ENCODE measurements at places on chromosomes 1 and 21.

- DNase-seq: no peak
These were observed 126.2 kb upstream of the LRRC7 start for GRCh38 chr1:69441496-69441895.

GRCh38 chr1:56709269-56709880 is 64.3 kb downstream of the PRKAA2 start:
- peak; percentile 38 for DNase-seq

- DNase-seq: peak; percentile 70
These were observed 68.2 kb downstream of the ARHGEF16 start for GRCh38 chr1:3522564-3523265.

DNA sequence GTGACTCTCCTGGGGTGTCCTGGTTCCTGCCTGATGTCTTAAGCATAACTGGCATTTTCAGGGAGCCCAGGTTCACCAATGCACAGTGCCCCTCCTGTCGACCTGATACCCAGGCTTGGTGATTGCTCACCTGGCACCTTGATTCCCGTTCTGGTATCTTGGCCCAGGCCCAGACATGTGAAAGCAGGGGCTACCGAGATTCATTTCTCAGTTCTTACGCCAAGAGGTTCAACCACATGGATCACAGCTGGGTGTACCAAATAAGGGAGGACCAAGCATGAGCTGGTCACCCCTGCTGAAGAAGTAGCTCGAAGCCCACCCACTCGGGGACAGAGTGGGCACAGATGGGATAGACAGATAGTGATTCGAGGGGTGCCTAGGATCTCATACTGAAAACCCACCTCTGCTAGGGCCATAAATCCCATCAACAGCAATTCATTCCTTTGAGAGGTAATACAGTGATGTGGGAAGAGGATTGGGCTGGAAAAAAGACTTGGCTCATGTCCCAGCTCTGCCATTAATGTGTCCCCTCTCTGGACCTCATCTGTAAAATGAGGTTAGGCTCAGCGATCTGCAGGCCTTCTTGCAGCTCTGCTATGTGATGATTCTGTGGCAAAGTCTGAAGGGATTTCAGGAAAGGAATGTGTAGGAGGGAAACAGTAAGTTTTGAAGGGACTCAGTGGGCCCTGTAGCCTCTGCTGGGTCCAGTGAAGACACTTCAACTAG is 2.7 kb downstream of the EPHX1 start:
- DNase-seq: no peak

GRCh38 chr1:236880209-236880608 is 85.1 kb downstream of the MTR start:
- no peak for DNase-seq

- no peak for DNase-seq
These were observed 33.6 kb downstream of the ZSWIM5 start for GRCh38 chr1:45172764-45173163.

DNA sequence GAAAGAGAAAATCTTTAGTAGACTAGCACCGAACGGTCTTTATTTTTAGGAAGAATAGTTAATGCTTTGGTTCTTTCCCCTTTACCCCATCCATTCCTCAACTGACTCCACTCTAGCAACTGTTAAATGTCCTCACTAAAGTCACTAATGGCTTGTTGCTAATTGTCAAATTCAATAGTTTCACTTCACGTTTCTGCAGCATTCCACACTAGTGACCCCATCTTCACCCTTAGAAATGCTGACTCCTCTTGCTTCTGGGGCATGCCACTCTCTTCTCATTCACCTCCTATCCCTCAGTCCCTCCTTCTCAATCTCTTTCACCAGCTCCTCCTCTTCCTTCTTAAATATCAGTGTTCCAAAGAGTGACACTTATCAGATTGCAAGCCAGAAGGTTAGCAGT is 19.4 kb upstream of the CADM3 start:
- DNase-seq: no peak

DNA sequence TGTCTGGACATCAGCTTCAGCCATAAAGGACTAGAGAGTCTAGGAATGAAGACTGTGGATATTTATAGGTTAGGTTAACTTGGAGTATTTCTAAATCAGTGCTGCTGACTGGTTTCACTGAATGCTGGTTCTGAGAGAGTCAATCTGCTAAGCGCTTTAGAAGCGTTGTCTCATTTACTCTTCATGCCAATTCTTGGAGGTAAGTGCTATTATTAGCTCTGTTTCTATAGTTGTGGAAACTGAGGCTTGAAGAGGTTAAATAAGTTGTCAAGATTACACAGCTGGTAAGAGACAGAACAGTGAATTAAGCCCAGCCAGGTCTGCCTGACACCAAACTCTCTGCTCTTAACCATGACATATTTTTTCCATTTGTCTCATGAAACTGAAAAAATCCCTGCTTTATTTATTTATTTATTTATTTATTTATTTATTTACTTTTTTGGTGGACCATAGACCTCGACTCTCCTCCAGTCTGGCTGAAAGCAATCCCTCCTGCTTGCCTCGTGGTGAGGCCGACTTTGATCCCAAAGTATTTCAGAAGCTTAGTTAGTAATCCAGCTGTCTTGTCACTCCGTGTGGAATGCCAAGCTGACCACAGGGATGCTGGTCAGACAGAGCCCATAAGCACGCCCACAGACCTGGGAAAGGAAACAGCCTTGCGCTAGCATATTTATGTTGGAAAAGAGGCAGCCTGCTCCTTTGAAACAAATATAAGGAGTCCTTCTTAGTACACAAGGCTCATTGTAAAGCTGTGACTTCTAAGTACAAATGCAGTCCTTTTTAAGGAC is 16.9 kb downstream of the NTMT2 start:
- DNase-seq: peak; percentile 59

GRCh38 chr1:66938613-66939012 is 13.8 kb downstream of the MIER1 start:
- no peak for DNase-seq

GRCh38 chr1:229028544-229028943 is 242.4 kb upstream of the RAB4A start:
- no peak for DNase-seq

DNA sequence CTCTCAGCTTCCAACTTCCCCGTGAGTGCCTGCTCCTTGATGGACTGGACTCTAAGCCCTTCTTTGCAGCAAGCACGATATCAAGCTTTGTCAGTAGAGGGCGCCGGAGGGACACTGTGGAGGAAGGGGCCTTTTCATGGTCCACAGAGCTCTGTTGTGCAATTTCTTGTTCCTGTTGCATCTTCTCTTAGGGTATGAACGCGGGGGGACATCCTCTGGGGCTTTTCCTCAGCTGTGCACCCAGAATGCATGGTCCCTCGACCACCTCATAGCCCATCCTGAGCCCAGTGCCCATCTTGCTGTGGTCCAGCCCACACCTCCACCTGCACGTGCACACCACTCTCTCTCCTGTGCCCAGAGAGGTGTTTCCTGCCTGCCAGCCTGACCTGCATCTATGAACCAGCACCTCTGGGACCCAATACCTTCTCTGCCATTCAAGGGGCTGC is 556.8 kb downstream of the PTPRU start:
- DNase-seq: peak; percentile 58

DNA sequence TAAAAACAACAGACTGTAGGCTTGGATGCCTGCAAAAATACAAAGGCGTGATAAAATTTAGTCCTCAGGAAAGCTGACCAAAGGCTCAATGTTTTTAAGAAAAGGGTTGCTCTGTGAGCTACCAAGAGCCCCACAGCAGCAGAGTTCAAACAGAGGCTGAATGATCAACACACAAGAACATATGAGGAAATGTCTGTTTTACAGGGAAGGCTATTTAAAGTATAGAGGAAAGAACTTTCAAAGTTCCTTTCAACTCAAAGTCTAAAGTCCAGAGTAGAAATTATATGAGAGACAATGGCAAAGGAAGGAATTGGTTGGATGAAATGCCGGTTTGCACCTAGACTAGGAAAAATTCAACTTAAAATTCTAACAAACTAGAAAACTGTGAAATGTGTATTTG is 8.6 kb downstream of the CLSTN1 start:
- no peak for DNase-seq

DNA sequence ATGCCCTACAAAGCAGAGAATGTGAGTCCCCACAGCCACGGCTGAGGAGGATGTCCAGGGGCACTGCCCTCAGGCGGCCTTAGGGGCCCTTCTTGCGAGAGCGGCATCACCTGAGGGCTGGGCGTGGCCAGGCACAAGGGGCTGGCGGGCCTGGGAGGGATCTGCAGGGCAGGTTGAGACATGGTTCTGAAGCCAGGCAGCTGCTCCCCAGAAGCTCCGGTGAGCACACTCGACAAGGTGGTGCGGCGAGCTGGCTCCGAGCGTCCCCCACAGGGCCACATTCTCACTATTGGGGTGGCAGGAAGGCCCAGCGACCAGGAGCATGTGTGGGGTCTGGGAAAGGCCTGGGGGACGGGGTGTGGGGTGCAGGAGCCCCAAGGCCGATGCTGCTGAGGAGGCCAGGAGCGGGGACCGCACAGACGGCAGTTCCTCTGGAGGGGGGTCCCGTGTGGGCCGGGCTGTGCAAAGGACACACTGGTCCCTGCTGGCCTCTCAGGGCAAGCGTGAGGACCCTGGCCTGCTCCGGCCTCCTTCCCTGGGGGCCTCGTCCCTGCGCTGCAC is 47.2 kb downstream of the MORN1 start:
- DNase-seq: no peak

GRCh38 chr1:47934243-47934805 is 62.9 kb downstream of the TRABD2B start:
- no peak for DNase-seq

DNA sequence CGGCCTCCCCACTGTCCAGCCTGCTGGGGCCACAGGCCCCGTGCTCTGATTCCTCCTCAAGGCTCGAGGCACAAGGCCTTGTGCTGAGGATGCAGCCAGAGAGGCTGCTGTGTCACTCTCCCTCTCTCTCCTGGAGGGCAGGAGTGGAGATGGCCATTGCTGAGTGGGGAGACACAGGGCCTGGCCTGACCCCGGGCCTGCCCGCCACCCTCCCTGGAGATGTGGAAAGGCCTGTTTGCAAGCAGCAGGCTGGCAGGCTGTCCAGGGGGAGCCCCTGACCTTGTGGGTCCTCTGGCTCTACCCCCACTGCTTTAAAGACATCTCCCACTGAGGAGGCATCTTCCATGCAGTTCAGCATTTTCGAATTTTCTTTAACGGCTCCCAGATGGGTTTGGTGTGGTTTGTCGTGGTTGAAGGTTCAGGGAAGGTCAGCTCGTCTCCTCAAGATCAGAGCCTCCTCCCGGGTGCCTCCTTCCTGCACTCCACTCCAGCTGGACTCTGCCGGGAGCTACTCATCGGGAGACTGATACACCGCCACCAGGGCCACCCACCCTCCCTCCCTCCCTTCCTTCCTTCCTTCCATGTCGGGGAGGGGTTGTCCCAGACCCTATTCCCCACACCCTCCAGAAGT is 69.1 kb downstream of the SPSB1 start:
- DNase-seq: peak; percentile 40

DNA sequence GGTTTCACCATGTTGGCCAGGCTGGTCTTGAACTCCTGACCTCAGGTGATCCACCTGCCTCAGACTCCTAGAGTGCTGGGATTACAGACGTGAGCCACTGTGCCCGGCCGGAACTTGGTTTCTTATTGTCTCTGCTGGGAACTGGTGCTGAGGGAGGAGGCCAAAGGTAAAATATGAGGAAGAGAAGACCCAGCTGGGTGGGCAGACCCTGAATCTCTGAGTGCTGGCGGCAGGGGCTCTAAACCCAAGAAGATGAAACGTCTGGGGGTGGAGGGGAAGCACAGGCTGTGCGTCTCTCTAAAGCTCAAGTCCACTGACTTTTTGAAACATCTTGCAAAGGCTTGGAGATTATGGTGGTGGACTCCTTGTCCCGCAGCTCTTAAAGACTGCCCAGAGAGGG is 82.0 kb upstream of the TLR5 start:
- DNase-seq: no peak

DNA sequence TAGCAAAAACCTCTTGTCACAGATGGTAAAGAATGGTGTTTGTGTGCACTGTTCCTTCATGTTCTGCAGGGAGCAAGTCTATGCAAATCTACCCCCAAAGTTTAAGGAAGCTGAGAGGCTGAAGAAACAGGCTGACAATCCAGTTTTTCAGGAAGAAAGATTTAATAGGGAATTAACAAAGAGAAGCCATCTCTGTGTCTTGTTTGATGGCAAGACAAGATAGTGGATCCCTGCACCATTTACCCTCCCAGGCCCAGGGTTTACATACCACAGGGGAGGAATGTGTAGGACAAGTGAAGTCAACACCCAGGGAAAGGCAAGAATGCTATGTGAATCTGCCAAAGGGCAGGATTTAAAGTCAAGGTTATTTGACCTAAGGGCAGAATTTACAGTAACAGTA is 48.1 kb upstream of the FNBP1L start:
- DNase-seq: no peak

- DNase-seq: no peak
These were observed 15.1 kb upstream of the PODN start for GRCh38 chr1:53046930-53047329.

GRCh38 chr1:240771450-240771849 is 159.5 kb upstream of the GREM2 start:
- no peak for DNase-seq

- no peak for DNase-seq
These were observed 4.5 kb upstream of the ANKRD13C start for GRCh38 chr1:70358921-70359564.

DNA sequence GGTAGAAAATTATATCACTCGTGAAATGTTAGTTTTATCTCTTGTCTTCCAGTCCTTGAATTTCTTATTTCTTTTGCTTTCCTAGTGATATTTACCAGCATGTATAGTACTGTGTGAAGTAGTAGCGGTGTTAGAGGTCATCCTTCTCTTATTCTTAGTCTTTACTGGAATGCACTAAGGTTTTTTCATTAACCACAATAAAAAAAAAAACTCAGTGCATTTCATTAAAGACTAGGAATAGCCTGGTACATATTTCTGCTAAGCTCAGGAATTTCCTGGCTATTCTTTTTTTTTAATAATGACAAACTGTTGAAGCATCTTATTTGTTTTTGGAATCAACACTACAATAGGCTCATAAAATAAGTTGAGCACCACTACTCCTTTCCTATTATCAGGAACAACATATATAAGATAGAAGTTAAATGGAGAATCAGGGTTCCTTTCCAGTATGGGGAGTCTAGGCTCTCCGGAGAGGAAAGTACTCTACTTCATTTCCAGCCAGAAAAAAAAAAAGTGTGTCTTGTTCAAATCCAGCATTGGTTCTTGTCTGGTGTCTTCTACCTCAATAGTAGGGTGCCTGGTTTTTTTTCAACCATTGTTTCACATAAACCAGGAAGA is 60.0 kb downstream of the TNFSF18 start:
- DNase-seq: no peak

DNA sequence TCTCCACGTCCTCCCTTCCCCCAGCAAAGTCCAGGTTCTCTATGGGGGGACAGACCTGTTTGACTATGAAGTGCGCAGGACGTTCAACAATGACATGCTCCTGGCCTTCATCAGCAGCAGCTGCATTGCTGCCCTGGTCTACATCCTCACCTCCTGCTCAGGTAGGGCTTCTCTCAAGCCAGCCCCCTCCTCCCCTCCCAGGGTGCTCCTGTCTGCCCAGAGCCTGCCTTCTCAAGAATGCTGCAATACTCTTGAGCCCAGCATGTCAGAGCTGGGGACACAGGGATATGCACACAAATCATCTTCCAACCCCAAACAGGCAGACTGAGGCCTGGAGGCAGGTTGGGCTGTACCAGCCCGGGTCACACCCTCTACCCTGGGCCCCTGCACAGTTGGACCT is 35.4 kb downstream of the DISP3 start:
- no peak for DNase-seq
